ENCODE measurements at places on chromosomes 3 and 15. TPM values are rescaled to one million over a fixed set of nuclear protein-coding genes. Genes with fewer than 3 reads are reported as not detected.

Gene ARRDC4
- total RNA-seq = 24.0 TPM

Gene RTP4
- total RNA-seq = 1.6 TPM

Gene TGM4
- total RNA-seq = not detected

Gene CX3CR1
- 0.42 TPM for total RNA-seq

Gene CPNE9
- total RNA-seq = not detected

Gene DLL4
- total RNA-seq = 15.2 TPM

Gene CFAP91
- 0.39 TPM for total RNA-seq

Gene SERINC4
- 0.22 TPM for total RNA-seq

Gene LMAN1L
- not detected for total RNA-seq

DNA sequence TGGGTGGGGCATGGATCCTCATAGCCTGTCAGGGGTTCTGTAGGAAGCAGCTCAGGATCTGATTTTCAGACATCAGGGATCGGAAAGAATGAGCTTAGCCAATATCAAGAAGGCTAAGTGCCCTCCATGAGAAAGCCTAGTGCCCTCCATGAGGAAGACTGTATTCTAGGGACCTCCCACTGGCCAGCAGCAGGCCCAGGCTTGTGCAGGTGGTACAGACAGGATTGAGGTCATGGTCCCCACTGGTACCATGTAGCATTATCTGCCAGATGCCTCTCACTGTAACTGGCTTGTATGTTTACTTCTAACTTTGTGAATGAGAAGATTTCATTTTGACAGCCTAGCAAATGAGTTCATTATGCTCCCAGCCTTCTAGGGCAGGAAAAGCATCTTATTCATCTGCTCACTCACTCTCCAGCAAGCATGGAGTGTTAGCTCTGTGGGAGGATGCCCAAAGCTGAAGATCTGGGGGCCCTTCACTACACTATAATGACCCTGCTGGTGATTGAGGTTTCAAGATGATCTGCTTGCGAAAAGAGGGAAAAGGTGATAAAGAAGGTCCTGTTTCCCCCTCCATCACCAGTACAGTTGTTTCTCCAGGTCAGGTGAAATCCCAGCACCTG is 7.5 kb downstream of the EPHB1 start:
- no peak for DNase-seq

DNA sequence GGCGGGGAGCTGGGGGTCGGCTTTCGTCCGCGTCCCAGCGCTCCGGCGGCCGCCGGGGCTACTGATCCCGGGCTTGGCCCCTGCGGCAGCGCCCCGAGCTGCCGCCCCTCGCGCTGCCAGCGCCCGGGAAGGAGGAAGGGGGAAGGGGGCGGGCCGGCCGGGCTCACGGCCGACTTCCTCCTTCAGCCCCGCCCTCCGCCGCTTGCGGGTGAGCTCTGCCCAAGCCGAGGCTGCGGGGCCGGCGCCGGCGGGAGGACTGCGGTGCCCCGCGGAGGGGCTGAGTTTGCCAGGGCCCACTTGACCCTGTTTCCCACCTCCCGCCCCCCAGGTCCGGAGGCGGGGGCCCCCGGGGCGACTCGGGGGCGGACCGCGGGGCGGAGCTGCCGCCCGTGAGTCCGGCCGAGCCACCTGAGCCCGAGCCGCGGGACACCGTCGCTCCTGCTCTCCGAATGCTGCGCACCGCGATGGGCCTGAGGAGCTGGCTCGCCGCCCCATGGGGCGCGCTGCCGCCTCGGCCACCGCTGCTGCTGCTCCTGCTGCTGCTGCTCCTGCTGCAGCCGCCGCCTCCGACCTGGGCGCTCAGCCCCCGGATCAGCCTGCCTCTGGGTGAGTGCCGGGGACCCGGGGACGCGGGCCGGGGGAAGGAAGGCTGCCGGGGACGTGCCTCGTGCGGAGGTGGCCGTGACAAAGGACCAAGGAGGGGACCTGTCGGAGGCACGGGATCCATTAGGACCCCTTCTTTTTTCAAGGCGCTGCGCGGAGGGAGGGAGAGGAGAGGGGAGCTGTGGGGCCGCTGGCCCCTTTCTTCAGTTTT is at the start of gene SEMA4B:
TSS of gene SEMA4B (plus strand) at position 201 of the 814 bp plus-strand sequence. CDS start at position 450, 249 bp downstream.
- DNase-seq = no peak

DNA sequence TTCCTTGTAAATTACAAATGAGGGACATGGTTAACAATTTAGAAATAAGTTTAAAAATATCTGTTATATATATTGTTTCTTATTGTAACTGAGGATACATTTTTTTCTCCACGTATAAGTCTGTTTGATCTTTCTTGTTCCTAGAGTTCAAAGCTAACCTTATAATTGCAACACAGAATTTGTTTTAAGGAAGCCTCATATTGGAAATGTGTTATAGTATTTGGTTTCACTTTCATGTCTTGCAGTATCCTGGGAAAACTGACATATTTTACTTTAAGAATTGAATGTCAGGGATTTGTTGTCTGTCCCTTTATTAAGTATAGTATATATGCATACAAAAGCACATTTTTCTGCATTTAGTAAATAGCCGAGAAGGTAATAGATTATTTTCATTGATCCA is 23.5 kb upstream of the NIT2 start:
- no peak for DNase-seq

DNA sequence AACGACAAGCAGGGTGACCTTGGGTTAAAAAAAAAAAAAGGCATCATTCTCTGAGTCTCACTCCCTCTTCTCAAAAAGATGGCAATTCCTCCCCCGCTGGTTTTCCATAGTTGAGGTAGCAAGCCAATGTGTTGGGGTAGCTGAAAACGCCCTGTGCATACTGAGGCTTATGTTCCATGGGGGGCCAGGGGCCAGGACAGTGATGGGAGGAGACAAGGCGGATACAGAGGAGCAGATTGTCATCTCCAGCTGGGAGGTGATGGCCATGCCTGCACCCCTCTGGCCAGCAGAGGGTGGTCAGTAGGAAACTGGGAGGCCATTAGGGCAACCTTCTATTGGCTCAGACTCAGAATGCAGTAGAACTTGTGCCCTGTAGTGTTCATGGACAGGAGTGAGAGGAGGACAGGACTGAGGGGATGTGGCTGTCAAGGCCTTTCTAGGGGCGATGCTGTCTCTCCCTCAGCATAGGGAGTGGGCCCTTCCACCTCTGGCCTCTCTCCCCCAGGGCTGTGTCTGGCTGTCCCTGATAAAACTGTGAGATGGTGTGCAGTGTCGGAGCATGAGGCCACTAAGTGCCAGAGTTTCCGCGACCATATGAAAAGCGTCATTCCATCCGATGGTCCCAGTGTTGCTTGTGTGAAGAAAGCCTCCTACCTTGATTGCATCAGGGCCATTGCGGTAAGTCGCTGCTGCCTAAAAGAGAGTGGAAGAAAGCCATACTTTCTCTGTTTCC is 1.9 kb downstream of the TF start:
- no peak for DNase-seq

GRCh38 chr15:81419332-81419943 is 45.4 kb upstream of the TMC3 start:
- no peak for DNase-seq

DNA sequence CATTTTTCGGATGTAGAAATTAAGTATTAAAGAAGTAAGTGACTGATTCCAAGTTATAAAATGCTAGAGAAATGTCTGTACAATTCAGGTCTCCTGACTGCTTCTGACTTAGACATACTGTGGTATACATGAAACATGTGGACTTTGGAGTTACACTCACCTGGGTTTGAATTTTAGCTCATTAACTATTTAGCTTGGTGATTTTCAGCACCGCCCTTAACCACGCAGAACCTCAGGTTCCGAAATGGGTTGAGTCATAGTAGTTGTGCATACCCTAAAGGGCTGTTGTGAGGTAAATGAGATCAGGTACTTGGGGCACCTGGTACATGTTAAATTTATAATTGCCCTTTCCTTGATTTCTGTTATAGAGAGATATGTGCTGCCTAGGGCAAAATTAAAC is 32.9 kb upstream of the UTS2B start:
- no peak for DNase-seq

- no peak for DNase-seq
These were observed 71.1 kb downstream of the PLXNA1 start for GRCh38 chr3:127053979-127054378.

DNA sequence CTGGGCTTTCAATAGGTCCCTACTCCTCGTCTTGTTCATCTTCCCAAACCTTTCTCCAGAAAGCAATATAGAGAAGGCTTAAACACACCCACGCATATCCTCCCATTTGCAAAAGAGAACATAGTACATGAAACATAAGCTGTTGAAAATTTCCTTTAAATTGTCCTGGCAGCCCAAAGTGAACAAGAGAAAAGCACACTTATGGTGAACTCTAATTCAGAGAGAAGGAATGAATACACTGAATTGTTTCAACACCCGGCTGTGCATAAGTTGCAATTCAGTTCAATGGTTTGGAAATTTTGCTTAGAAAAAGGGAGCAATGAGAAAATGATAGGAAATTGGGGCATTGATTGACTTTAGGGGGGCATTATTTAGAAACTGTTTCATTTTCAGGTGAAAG is 202.6 kb downstream of the TIGIT start:
- no peak for DNase-seq

DNA sequence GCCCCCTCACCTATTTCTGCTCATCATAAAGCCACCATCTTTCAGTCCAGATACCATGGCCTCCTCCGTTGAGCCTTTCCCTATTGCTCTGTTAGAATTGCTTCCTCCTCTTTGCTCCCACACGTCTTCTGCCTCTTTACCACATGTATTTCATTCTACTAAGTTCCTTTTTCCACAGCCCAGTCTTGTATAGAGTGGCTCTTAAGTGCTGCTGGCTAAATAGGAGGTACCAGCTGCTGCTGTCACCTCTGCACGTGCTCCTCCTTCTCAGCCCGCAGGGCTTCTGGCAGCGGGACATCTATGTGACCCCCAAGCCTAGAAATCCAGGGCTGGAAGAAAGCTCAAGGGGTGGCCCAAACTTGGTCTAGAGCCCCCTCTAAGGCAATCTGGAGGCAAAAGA is 38.8 kb upstream of the PLXND1 start:
- DNase-seq = no peak

GRCh38 chr15:61654002-61654740 is 406.1 kb downstream of the VPS13C start:
- no peak for DNase-seq

DNA sequence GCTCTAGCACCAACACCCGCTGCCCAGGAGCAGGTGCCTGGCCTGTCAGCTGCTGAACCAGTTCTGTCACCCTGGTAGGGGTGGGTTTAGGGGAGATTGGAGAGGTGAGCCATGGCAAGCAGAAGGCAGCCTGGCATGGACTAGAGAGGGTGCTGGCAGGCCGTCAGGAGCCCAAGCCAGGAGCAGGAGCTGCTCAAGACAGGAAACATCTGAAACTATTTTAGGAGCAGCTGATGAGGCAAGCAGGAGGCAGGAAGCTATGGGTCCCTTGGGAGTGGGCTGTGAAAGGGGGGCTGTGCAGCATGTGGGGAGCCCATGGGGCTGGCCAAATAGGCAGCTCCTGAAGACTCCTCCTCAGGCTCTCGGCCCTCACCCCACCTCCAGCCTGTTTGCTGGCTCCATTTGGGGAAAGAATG is 2.3 kb downstream of the INKA1 start:
- no peak for DNase-seq

GRCh38 chr3:4720316-4721075 is 227.3 kb downstream of the ITPR1 start:
- no peak for DNase-seq

DNA sequence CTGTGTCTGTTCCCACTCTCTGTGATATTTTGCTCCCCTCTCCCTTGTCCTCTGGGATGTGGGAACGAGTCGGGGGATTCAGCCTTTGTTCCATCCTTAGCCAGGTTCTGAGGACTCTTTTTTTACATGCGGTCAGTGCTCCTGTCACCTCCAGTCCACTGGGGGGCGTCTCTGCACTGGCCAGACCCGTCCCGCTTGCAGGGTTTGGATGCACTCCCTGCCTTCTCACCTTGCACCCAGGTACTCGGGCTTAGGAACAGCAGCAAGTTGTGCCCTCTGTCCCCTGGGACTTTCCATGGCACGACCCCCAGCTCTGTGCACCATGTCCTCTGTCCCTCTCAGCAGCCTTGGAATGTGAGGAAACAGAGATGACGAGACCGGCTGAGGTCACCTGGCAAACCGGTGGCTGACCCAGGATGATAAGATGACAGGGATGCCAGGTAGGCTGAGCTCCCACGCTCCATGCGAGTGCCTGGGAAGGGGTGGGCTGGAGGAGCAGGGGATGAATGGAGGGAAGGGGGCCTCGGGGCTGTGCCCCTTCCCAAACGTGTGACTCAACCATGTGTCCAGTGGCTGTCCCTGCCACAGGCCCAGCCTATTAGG is 27.3 kb upstream of the FGD5 start:
- DNase-seq = peak; percentile 90

DNA sequence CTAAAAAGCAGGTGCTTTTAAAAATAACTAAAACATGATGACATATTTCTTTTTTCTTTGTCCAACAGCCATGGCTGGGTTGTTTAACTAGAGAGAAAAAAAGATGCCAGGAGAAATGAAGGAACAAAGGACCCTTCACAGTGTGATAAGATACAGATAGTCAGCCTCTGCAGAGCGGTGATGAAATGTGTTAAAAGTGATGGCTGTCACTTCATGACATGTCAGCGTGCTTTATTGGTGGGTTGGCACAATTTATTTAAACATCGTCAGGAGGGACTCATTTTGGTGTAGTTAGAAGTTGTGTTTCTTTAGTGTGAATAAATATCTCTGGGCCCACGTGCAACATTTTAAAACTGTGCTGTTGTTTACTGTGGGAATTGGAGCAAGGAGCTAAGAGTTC is 887.4 kb upstream of the CFAP20DC start:
- DNase-seq = no peak

GRCh38 chr3:11077466-11077865 is 76.8 kb upstream of the HRH1 start:
- no peak for DNase-seq

DNA sequence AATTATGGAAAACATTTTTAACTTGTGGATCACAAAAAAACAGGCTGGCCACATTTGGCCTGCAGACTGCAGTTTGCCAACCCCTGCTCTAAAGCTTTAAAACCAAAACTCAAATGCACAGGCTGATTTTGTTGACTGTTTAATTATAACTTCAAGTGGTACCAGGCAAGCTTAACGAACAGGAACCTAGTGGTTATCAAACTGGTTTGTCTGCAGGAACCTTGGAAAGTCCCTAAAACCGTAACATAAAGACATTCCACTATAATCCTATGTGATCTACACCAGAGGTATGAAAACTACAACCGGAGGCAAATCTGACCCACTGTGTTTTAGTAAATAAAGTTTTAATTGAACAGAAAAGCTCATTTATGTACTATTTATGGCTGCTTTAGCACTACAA is 52.4 kb downstream of the TBL1XR1 start:
- DNase-seq = no peak

DNA sequence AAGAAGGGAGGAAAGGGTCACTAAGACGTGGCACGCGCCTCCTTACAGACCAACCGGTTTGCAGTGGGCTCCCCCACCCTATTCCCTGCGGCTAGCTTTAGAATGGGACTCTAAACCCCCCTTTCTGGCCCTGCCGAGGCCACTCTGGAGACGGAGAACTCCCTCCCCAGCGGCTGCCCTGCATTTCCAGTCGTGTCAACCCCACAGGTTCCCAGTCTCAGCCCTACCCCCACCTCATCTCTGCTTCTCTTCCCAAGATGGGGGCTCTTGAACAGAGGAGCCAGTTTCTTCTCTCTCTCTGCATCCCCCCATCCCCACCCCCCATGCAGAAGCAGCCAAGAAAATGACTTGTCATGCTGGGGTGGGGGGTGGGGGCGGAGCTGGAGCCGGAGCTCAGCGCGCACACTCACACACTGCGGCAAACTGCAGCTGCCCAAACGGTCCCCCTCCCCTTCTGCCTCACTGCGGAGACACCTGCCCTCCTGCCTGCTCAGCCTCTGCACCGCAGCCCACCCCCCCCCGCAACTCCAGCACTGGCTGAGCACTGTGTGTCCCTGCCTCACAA is 871 bp downstream of the MAP1A start:
- DNase-seq = peak; percentile 77
